ENCODE measurements at places on chromosomes 3 and 15.
A peak's percentile ranks its signal among the peaks of the same experiment; 100 is the strongest.

DNA sequence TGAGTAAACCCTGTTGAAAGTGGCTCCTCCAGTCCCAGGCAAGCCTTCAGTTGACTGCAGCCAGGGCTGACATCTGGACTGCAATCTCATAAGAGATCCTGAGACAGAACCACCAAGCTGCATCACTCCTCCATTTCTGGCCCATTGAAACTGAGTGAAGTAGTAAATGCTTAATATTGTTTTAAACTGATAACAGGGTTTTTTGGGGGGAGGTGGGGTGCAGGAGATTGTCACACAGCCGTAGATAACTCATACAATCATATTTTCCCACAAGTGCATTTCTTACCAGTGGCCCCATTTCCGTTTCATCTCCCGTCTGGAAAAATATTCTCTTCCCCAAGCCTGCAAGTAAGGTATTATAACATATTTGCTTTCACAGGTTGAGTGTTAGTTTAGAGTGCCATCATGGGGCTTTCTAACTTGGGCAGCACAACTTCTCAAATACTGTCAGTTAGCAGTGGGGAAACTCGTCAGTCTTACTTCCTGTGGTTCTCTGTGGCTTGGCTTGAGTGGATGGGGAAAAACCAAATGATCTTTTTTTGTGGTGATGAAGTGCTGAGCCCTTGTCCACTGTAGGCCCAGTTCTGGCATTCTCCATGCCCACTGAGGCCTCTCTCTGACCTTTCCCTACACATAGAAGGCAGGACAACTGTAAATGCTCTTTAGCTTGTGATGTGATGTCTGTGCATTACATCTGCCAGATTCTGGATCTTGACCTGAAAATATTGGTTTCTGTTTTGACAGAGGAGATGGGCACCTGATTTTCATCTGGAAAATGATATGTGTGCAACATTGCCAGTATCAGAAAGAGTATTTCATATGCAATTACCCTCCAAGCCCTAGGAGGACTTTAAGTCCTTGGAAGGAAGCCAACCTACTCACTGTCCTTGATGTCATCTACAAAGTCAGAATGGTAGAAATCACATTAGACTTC lies 90.1 kb upstream of the BHLHE40 start:
- peak; percentile 18 for DNase-seq

GRCh38 chr3:17047894-17048293 lies 163.1 kb downstream of the PLCL2 start:
- no peak for DNase-seq

DNA sequence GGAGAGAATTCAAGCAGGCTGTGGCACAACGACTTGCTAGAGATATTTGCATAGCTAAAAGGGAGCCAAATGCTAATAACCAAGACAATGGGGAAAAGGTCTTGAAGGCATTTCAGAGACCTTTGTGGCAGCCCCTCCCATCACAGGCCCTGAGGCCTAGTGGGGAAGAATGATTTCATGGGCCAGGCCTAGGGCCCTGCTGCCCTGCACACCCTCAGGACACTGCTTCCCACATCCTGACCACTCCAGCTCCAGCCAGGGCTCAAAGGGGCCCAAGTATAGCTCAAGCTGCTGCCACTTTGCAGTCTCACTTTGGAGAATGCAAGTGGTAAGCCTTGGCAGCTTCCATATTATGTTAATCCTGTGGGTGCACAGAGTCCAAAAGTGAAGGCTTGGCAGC lies 21.5 kb upstream of the PTPN23 start:
- DNase-seq, result no peak

- DNase-seq, result no peak
These were observed 96.3 kb downstream of the ZNF385D start for GRCh38 chr3:21654662-21655061.

DNA sequence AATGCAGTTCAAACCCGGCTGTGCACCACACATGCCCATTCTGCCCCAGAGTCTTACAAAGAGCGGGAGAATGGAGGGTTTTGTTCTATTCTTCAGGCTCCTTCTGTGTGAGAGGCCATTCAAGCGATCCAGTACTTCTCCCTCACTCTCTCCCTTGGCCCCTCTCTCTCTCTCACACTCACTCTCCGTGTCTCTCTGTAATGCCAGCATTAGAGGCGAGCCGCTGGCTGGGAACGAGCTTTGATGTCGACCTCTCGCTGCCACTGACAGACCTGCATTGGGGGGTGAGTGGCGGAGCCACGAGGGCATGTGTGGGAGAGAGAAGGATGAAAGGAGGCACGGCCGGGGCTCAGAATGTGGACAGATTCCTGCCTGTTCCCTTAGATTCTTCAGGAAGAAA lies 231.7 kb upstream of the ARRDC4 start:
- no peak for DNase-seq

GRCh38 chr3:163474766-163475165 lies 1603.5 kb downstream of the SI start:
- no peak for DNase-seq
